ENCODE measurements at places on chromosomes 4 and X. TPM values are rescaled to one million over a fixed set of nuclear protein-coding genes. Genes with fewer than 3 reads are reported as not detected.

GRCh38 chrX:127128282-127128681, 308.8 kb downstream of the PRR32 start:
- no peaks in the 10 kb centered on the region for H3K4me1 ChIP-seq
- no peak overlapping the region for H3K27ac ChIP-seq
- H3K36me3 ChIP-seq: no peaks in the 10 kb centered on the region
- H3K4me3 ChIP-seq: no peak overlapping the region
- H3K27me3 ChIP-seq: no peaks in the 10 kb centered on the region

GRCh38 chr4:1245481-1246051, 3.4 kb downstream of the CTBP1 start:
- H3K27me3 ChIP-seq: no peaks in the 10 kb centered on the region
- peaks cover 41% of the 10 kb centered on the region for H3K4me1 ChIP-seq
- H3K27ac ChIP-seq: peak overlapping the region; percentile 34
- peak overlapping the region; percentile 90 for H3K4me3 ChIP-seq
- H3K36me3 ChIP-seq: peaks cover 11% of the 10 kb centered on the region

The MAGEA8 gene
- not detected for total RNA-seq

DNA sequence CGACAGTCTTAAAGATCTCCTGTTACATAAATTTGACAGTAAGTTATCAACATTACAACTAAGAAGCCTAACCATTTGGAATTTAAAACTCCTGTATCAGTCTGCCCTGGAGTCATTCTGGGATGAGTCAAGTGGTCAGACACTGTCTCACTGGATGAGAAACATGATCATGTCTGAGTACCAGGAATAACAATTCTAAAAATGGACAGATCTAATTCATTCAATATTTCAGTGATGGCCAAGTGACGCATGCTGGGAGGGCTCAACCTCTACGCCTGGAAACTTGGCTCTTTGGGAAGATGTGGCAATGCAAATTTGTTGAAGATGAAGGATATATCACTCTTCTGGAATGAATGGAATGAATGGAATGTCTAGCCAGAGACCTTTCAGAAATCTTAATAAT, 1427.2 kb downstream of the STIM2 start:
- H3K27me3 ChIP-seq: no peaks in the 10 kb centered on the region
- DNase-seq: no peak
- H3K27ac ChIP-seq: no peak overlapping the region

DNA sequence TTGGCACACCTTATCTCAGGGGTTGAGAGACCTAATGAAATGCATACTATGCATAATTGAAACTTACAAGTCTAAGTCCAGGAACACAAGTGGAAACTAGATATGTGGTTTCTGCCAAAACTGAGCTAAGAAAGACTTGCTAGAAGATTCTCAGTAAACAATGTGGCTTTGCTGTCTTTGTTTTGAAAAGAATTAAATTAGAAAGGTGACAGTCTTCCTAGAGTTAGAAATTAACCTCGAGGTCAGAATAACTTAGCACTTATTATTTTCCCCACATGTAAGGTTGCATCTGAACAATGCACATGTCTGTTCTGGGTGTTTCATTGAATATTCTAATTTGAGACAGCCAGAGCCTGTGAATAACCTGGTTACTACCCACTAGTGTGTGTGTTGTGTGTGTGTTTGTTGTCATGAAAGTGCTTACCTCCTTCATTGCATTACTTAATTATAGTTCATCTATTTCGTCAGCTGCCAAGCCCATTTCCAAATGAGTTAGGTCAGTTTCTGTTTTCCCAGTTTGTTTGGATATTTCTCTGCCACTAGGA, 1.5 kb downstream of the EREG start:
- DNase-seq: no peak
- no peak overlapping the region for H3K27ac ChIP-seq
- no peaks in the 10 kb centered on the region for H3K36me3 ChIP-seq
- peaks cover 51% of the 10 kb centered on the region for H3K27me3 ChIP-seq
- no peak overlapping the region for H3K4me3 ChIP-seq

GRCh38 chr4:78691971-78692821, 84.0 kb upstream of the BMP2K start:
- DNase-seq: no peak
- peaks cover 4% of the 10 kb centered on the region for H3K27me3 ChIP-seq

DNA sequence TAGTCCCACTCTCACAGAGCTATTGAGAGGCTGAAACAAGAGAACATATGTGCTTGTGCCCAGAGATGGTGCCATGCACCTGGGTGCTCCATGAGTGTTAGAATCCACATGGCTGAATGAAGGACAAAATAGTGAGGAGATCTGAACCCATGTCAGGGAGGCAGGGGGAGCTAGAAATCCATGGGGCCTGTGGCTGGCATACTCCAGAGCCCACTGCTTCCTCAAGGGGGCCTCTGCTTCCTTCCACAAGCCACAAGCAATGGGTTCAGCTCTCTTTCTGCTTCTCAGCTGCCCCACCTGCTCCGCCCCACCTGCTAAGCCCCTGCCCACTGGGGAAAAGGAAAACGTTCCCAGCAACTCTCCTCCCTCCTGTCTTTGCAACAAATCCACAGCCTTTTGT, 46.1 kb downstream of the PJA1 start:
- H3K27ac ChIP-seq: no peak overlapping the region
- H3K4me1 ChIP-seq: peaks cover 13% of the 10 kb centered on the region
- H3K36me3 ChIP-seq: no peaks in the 10 kb centered on the region
- DNase-seq: no peak

DNA sequence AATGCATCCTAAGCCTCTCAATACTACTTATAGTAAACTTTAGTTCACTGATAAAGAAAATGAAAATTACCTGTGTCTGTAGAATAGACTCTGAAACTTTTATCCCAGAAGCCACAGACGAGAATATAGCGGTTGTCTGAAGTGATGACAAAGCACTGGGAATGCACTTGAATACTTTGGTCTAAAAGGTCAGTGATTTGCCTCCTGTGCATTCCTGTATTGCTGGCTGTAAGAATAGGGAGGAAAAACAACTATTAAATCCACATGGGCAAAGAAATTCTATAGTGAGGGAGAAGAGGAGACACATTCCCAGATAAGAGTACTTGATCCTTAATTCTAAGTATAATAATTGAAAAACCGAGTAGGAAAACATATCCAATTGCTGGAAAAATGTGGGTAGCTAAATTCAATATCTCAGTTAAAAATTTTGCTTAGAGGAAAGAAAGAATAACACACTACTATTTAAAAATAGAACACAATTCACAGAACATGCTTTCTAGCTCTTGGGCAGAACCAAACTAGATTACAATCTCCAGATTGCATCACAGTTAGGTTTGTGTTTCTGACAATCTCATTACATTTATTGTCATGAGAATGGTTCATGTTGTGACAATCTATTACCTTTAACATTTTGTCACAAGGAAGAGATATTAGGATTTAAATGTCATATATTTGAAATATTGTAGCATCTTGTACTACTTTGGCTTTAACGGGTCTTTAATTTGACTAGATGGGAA, 232.1 kb downstream of the DCLK2 start:
- no peak for DNase-seq
- H3K36me3 ChIP-seq: peaks cover 9% of the 10 kb centered on the region
- H3K27me3 ChIP-seq: no peaks in the 10 kb centered on the region
- H3K4me1 ChIP-seq: no peaks in the 10 kb centered on the region
- H3K4me3 ChIP-seq: no peak overlapping the region

The GASK1B gene
- not detected for total RNA-seq
